ENCODE measurements at places on chromosomes 2 and 18.

GRCh38 chr2:231707625-231707926, 749 bp upstream of the PTMA start:
- DNase-seq, result no peak

DNA sequence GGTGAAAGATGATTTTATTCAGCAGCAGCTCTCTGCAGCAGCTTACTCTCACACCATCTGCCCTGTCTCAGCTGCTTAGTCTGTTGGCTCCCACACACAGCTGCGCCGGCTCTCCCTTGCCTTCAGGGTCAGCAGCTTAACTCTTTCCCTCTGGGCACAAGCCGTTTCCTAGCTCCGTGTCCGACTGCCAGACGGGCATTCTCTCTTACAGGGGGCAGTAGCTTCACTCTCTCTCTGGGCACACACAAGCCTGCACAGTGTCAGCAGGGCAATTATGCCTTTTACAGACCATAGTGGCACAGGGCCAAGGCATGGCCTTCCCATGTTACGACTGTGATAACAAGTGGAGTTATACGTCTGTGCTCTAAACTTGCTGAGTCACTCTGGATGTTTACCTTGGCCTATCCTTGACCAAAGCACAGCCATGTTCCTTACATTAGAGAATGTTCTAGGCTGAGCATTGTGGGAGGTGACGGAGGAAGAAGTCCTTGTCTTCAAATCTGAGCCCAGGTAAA, 31.7 kb downstream of the PCARE start:
- no peak for DNase-seq

DNA sequence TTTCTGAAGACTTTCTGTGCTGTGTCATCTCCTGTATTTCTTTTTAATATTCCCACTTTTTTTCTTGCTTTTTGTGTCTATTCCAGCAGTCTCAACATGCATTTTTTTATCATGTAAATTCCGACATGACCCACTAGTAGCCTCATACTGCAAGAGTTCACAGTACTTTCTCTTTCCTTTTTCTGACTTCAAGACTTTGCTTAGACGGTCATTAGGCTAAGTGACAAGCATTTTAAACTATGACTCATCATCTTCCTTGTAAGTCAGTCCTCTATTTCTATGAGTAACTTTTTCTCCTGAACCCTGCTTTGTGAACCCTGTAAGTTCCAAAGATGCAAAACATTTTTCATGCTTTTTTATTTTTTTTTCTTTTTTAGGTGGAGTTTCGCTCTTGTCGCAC, 381.2 kb downstream of the TXNL1 start:
- no peak for DNase-seq

- DNase-seq, result no peak
Observed at GRCh38 chr18:7662866-7663265, 95.8 kb downstream of the PTPRM start.

GRCh38 chr2:105388971-105389381, 9.9 kb downstream of the FHL2 start:
- DNase-seq, result no peak

GRCh38 chr2:201807452-201807999, 1.2 kb downstream of the CDK15 start:
- no peak for DNase-seq

DNA sequence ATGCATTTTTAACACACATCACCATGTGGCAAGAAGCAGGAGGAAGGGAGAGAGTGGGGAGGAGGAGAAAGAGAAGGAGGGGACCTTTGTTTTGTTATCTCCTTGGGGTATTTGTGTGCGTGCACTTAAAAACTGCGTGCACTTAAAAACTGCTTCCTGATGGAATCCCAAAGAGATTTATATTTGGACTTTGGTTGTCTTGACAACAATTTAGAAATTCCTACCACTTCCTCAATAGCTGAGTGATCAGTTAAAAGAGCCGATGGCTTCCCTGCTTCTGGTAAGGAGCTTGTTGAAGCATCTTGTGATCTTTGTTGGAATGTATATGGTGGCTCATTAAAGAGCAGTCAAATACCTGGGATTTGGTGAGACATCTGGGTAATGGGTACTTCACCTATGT, 4.5 kb downstream of the RAB31 start:
- DNase-seq, result no peak

- DNase-seq, result no peak
Observed at GRCh38 chr18:72128649-72129048, 415.5 kb downstream of the CBLN2 start.

DNA sequence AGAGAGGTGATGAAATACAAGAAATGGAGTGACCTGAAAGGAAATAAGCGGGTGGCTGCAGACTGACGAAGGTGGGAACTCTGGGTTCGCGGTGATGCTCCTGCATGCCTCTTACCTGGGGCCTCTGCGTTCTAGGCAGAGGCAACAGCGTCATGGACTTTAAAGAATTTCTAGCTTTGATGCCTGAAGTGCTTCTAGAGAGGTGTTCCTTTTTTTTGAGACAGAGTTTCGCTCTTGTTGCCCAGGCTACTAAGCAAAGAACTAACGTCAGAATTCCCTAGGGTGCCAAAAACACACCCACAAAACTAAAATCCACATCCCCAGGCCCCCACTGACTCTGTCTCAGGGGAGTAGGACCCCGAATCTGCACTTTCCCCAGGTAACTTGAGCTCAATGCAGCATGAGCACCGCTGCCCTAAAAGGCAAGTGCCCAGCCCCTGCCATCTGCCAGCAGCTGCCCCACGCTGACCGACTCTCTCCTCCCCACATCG, 110.5 kb upstream of the ID2 start:
- DNase-seq, result no peak

GRCh38 chr2:6069381-6069780, 377.2 kb downstream of the SOX11 start:
- no peak for DNase-seq

GRCh38 chr2:60505240-60505879, 48.1 kb downstream of the BCL11A start:
- DNase-seq, result no peak

DNA sequence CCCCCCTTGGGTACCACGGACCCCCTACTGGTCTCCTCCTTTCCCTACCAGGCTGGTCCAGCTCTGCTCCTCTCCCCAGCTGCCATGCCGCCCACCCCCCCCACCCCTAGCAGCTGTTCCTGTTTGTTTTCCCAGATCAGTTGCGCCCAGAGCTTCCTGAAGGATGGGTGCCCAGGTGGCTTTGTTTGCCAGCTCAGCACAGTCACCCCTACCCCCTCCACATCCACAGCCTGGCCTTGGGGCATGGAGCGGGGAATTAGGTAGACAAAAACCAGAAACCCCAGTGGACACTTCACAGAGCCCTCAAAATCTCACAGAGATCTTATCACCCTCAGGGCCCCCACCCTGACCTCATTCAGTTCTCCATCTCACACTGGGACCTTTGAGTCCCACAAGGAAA, 3.7 kb upstream of the CRYBA2 start:
- DNase-seq, result no peak

- DNase-seq, result no peak
Observed at GRCh38 chr2:238872026-238872425, 24.1 kb downstream of the TWIST2 start.

GRCh38 chr2:171410101-171410500, 23.7 kb downstream of the METTL8 start:
- no peak for DNase-seq
